ENCODE measurements at places on chromosomes 6 and 20.

DNA sequence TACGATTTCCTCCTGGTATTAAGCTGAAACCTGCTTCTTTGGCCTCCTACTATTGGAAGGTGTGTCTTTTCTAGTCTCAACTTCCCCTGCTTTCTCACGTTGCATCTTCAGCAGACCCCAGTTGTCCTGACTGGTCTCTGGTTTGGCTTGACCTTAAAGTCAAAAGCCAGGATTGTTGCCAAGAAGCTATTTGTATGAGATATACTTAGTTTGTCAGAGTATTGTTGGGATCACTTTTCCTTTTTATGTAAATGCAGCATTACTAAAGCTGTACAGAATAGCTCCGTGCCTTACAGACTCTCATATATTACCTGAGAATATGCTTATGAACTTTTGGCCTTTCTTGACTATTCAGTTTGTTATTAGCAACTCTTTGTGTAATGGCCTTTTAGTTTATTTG, 61.1 kb downstream of the TSPYL4 start:
- DNase-seq, result no peak

DNA sequence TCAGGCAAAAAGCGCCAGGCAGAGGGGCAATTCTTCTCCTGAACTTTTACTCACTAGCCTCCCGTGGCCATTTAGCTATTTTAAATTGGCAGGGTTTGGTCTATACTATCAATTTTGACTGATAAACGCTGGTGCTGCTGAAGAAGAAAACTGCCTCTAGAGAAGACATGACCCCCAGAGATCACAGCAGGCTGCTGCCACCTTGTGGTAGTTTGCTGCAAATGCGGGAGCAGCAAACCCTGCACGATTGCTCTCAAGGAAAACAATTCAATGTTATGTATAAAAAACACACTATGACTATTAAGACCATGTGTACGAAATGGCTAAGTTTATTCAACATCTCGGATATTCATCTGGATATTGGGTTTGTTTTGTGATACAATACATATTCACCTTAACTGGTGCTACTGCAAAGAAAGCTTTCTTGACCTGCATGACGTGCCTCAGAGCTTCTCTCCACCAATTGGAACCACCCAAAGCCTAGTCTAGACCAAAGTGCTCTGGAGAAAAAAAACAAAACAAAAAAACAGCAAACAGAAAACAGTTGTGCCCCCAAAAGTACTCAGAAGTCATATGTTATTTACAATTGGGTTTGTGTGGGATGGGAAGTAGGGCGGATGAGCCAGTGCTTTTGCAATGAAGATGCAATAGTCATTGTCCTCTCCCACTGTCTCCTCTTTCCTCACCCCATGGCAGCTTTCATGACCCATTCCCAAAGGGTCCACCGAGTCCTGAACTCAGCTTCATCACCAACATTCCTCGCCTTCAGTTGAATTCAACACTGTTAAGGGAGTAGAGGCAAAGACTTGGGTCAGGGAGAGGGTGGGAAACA, 19.6 kb upstream of the IL17F start:
- DNase-seq, result peak; percentile 67

DNA sequence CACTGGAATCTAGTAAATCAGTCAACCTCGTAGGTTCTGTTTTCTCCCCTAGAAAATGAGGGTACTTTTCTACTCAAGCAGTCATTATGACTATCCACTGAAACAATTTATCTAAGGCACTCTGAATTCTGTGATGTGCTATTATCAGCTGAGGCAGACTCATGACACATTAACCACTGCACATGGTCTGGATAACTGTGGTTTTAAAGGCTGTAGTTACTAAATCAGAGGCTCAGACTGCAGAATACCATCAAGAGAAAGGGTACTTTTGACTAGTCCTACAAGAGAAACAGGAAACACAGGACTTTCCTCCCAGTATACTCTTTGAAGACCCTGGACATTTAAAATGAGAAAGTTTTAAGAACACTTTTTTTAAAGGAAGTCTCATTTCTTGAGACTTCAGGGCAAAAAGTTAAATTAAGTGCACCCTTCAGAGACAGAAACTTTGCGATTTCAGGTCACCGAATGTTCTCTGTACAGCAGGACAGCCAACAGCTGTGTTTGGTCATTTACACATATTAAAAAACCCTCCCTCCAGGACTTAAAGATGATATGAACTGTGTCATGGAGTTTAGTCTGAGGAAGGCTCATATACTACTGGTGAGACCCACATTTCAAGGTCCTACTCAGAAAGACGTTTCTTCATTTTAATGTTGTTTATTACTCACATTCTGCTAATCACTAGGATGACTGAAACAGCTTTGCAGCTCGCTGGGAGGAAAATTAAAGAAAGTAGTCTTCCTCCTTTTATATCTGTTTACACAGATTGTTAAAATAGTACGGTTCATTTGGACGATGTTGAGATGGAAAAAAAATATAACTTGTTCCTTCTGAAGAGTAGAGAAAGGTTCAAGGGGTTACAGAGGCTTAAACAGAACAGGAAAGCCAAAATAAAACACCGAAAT, 19.9 kb downstream of the ATXN1 start:
- no peak for DNase-seq

GRCh38 chr20:1423625-1424106, 30.8 kb upstream of the FKBP1A start:
- no peak for DNase-seq

DNA sequence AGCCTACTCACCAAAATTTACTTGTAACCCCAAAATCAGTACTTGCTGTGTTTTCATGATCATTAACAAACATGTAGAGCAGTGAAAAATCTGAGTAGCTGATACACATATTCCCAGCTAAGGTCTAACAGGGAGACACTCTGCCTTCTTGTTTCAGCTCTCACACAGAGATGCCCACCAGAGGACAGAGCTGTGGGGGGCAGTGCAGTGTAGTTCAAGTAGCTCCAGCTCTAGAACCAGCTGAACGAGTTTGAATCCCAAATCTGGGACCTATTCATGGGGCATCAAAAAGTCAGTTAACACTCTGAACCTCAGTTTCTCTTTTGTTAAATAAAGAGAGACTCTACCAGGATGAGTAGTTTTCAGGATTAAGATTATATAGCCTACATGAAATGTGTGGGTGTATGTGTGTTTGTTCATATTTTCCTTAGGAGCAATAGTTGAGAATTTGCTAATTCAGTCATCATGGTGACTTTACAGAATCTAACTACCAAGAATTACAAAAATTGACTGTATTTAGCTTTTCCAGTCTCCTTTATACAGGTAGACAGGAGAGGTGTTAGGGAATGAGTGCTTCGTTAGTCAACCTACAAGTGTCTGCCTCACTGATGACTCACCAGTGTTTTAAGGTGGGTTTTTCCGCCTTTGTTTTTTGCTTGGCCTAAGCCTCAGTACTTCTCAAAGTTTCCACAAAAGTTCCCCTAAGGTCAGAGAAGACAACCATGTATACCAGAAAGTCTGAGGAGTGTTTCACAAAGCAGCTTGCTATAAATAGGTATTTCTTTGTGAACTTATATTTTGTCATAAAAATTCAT, 164.0 kb upstream of the RUNX2 start:
- peak; percentile 7 for DNase-seq

DNA sequence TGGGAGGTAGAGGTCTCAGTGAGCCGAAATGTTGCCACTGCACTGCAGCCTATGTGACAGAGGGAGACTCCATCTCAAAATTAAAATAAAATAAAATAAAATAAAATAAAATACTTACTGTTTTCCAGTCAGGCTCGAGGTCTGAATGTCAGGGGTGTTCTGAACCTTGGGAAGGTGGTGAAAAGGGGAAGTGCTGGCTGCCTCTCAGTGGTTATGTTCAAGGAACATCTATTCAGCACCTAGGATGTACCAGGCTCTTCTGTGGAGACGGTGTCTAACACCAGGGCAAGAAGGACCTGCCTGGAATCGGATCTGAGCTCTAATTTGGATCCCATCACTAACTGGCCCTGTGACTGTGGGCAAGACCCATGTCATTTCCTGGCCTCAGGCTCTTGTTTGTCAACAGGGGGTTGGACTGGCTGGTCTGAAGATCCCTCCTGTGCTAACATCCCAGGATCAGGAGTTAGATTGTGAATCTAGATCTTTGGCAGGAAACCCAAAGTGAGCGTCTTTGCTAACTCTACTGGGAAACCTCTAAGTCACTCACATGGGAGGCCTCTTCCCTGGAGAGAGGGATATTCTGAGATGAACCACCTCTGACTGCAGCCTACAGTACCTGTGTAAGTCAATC, 63.4 kb upstream of the SIRPG start:
- DNase-seq, result no peak

- no peak for DNase-seq
These were observed 134.2 kb downstream of the PLCB4 start for GRCh38 chr20:9203081-9203447.

DNA sequence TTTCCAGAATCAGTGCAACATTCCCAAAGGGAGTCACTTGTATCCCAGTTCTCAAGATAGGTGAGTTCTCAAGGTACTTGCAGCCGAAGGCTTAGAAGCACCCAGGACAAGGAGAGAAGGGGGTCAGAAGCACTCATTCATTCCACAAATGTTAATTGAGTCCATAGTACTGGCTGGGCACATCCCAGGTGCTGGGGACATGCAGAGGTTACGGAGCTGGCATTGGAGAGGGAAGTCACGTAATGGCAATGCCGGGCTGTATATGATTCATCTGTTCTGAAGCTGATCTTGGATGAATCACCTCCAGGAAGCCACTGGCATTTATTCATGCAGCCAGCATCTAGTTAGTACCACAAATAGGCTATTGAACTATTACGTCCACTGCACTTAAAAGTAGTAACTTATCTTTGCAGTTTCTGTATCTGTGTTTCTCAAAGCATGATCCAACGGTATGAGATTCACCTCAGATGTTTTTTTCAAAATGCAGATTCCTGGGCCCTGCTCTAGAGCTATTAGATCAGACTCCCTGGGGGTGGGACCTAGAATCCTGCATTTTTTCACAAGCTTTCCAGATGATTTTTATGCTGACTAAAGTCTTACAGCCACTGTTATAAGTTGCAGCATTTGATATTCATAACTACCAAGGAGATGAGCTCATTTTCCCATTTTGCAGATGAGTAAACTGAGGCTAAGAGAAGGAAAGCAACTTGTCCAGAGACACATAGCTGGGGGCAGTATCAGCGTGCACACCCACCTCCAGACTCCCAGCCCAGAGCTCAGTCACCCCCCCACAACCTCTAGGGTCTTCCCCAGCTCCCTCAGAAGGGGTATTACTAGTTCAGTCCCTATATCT, 44.1 kb upstream of the ID1 start:
- no peak for DNase-seq

- no peak for DNase-seq
These were observed 38.6 kb downstream of the LMBRD1 start for GRCh38 chr6:69758214-69758613.

GRCh38 chr20:688809-689212, 13.2 kb upstream of the SCRT2 start:
- DNase-seq, result no peak

- DNase-seq, result no peak
These were observed 278.7 kb upstream of the CITED2 start for GRCh38 chr6:139653111-139653510.

GRCh38 chr20:53040693-53041589, 68.8 kb downstream of the TSHZ2 start:
- DNase-seq, result peak; percentile 27

DNA sequence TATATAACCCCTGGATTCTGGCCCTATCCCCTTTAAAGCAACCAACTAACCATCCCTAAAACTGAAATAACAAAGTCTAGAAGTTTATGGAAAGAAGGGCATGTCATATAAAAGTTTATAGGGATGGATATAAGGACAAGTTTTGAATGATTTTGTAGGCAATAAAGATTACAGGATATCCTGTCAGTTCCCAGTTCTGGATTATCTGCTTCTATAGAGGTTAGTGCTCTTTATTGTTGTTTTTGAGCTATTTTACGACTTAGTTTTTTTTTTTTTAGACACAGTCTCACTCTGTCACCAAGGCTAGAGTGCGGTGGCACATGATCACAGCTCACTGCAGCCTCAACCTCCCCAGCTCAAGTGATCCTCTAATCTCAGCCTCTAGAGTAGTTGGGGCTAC, 48.3 kb downstream of the ZFP64 start:
- DNase-seq, result no peak

GRCh38 chr6:125149256-125150144, 4.1 kb upstream of the TPD52L1 start:
- DNase-seq, result no peak

- DNase-seq, result peak; percentile 24
These were observed 19.2 kb downstream of the MRPS18A start for GRCh38 chr6:43668151-43669028.

GRCh38 chr6:160035693-160036330, 66.9 kb downstream of the IGF2R start:
- no peak for DNase-seq

DNA sequence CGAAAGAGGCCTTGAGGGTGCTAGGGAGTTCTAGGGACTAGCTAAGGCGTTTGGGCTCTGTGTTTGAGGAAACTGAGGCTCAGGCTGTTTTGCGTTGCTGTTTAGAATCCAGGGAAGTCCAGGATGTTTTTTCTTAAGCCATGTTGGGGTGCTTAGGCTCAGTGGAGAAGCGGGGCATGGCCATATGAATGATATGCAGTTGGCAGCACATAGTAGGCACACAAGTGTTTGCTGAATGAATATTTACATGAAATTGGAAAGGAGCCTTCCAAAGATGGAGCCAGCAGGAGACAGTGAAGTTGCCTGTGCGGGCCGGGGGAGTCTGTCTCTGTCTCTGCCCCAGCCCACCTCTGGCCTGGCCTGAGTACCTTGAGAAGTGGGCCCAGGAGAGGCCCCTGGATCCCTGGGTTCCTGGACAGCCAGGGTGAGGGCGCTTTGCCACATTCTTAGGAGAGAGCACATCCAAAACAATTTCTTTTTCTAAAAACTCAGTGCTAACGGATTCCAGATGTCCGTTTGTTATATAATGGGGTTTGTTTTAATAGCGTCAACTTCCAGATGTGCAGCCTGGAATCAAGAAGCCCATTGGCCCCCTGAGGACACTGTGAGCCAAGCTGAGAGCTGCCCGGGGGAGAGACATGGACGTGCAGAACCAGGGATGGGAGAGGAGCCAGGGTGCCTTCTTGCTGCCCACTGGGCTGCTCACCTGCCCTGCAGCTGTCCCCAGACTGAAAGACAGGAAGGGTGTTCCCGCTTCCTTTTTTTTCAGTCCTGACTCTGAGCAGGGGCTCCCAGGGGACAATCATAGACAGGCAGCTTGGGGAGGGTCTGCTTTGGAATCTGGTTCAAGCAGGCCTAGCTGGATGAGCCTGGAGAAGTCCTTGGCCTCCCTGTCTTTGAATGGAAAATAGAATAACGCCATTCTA, 20.1 kb upstream of the EMILIN3 start:
- DNase-seq, result no peak

- no peak for DNase-seq
These were observed 10.6 kb upstream of the FAM8A1 start for GRCh38 chr6:17589406-17590096.

DNA sequence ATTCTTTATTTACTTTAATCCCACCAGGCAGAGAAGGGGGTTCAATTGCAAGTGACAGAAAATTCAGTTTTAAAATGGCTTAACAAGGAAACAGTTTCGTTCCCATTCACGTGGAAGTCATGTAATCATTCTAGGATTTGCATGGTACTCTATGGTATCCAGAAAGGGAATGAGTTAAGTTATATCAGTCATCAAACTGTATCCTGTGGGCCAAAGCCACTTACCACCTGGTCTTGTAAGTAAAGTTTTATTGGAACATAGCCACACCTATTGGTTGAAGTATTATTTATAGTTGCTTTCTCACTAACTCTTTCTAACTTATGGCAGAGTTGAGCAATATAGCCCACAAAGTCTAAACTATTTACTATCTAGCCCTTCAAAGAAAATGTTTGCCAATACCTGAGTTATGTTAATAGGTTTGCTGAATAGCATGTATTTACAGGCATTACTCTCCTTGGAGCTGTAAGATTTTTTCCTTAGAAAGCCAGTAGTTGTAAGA, 10.2 kb upstream of the MMS22L start:
- no peak for DNase-seq
